ENCODE measurements at places on chromosomes 5 and 9.

DNA sequence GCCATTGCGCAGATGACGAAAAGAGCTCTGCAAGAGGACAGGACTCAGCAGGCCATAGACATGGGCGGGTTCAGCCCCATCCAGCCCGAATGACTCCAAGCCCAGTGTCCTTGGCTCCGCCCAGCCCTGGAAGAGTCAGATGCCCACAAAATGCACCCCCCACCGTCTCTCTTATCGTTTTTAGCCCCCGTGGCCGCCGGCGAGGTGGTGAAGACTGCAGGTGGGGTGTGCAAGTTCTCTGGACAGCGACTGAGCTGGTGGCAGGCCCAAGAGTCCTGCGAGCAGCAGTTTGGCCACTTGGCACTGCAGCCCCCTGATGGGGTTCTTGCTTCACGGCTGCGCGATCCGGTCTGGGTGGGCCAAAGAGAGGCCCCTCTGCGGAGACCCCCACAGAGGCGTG is 2.1 kb downstream of the ADGRD2 start:
- DNase-seq = no peak

DNA sequence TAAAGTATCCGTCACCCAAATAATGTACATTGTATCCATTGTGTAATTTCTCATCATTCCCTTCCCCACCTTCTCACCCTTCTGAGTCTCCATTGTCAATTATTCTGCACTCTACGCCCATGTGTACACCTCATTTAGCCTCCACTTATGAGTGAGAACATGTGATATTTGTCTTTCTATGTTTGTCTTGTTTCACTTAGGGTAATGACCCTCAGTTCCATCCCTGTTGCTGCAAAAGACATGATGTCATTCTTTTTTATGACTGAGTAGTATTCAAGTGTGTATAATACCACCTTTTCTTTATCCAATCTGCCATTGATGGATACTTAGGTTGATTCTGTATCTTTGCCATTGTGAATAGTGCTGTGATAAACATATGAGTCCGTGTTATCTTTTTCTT is 4.9 kb upstream of the SPATA31C2 start:
- no peak for DNase-seq

GRCh38 chr9:98132806-98133631 is 14.0 kb upstream of the TRIM14 start:
- no peak for DNase-seq

DNA sequence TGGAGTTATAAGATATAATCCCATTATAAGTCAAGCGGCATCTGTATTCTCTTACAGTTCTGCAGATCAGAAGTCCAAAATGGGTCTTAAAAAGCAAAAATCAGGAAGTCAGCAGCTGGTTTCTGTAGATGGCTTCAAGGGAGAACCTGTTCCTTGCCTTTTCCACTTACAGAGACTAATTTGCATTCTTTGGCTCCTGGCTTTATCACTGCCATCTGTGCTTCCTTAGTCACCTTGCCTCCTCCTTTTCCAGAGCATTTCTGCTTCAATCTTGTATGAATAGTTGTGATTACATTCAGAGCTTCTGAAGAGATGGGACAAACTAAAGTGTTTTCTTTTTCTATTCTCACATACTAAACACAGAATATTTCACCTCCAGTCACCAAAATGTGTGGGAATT is 647.3 kb upstream of the GRAMD2B start:
- DNase-seq = no peak

DNA sequence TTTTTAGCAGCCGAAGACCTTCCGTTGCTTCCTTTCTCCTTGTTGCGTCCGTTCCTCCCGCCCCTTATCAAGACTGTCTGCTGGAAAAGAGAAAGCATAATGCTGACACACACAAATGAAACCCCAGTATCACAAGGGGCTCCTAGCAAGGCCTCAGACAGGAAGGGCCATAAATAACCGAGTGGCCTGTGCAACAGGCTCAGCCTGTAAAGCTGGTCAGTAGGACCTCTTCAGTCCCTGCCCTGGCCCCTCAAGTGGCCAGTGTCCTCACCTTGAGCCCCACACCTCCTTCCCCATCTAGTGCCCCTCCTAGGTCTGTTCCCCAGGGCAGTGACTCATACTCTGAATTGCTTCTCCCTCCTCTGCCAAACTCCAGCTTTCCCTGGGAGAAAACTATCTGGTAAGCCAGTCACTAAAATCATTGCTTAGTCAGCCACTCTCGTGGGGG is 174.6 kb upstream of the IL12B start:
- no peak for DNase-seq
